HL-60 (cell line): ENCODE measurements at places on chromosomes 1 and 21.
A peak's percentile ranks its signal among the peaks of the same experiment; 100 is the strongest.

DNA sequence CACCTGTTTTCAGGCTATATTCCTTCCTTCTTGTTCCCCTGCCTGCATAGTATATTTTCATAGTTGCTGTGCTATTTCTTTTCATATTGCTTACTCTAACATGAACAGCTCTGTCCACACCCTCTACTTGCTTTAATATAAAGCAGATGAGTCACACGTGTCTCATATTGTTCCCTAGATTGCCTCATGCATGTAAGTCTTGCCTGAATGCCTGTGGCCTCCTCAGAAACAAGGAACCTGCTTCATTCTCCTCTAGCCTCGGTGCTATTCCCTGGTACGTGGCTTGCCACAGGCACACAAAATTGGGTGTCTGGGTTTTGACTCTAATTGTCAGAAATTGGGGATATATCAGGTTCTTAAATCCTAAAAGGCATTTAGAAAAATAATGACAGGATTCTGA, 16.5 kb upstream of the PKP1 start:
- DNase-seq, result no peak

- DNase-seq, result no peak
These were observed 44.9 kb downstream of the RAB3GAP2 start for GRCh38 chr1:220227393-220227792.

GRCh38 chr21:41147096-41147978, 20.6 kb upstream of the BACE2 start:
- no peak for DNase-seq

DNA sequence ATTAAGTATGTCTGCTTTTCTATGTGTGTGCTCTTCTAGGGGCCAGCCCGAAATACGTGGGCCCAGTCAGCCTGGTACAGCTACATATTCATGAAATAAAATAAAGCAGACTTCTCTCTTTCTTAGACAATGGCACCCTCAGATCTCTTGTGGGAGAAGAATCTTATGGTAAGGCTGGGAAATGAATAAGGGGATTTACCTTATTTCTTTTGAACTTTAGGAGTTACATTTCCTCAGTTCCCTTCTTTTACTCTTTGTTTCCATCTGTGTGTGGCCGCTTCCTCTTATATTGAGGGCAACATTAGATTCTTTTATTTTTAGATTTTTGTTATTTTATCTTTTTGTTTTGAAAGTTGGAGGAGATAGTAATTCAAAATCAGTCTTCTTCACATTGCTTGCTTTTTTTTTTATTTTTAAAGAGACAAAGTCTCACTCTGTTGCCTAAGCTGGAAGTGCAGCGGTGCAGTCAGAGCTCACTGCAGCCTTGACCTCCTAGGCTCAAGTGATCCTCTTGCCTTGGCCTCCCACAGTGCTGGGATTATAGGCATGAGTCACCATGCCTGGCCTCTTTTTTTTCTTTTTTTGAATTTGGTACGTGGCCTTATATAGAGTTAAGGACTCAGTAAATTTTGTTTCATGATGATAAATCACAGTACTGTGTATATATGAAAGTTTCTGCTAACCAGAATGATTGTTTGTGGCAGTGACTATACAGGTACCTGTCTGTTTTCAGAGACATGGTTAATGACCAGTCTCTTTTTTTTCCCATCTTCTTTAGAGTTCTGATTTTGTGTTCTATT, 9.1 kb downstream of the LAMC1 start:
- no peak for DNase-seq

- no peak for DNase-seq
These were observed 125.9 kb upstream of the GREM2 start for GRCh38 chr1:240737766-240738265.

DNA sequence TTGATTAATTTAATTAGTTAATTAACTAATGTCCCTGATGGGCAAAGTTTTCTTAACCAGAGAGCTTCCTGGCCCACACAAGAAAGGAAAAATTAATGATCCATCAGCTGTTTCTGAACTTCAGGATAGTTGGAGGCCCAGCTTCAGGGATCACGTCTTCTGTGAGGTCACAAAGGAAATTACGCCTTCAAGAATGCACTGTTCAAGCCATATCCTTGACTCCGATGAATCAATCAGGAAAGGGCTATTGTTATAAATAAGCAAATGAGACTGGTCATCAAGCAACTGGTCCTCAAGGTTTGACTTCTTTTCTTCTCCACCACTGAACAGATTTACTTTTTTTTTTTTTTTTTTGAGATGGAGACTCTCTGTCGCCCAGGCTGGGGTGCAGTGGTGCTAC, 40.6 kb downstream of the TCP10L start:
- no peak for DNase-seq

- no peak for DNase-seq
These were observed 18.7 kb upstream of the ADAR start for GRCh38 chr1:154626456-154627256.

- DNase-seq, result no peak
These were observed 24.6 kb upstream of the B3GALT2 start for GRCh38 chr1:193210996-193211395.

GRCh38 chr1:115642168-115643072, 650 bp downstream of the VANGL1 start:
- peak; percentile 67 for DNase-seq

DNA sequence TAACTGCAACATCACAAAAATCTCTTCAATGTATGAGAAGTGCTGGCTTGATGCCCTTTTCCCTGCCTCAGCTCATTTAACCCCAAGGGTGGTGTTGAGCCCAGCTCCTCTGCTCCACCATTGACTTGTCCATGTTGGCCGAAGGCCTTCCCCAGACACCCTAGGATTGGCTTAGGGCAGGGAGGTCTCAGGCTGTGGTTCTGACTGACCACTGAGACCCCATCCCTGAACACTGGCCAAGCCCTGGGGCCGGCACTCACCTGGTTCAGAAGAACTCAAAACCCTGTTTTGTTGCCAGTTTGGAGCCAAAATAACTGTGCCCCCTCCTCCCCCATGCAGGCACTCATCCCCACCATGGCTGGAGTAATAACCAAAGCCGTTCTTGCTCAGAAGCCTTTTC, 38.6 kb downstream of the NENF start:
- no peak for DNase-seq
